Kidney tubule cell (primary cell): ENCODE measurements at places on chromosomes 3 and 15.

DNA sequence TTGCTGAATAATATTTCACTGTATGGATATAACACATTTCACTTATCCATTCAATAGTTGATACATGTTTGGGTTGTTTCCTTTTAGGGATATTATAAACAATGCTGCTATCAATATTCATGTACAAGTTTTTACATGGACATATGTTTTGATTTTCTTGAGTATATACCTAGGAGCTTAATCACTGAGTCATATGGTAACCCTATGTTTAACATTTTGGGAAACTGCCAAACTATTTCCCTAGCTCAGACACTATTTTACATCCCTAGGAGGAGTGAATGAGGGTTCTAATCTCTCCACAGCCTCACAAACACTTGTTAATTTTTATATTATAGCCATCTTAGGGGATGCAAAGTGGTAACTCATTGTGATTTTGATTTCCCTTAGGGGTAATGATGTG is 66.0 kb downstream of the GPR156 start:
- no peak for DNase-seq

DNA sequence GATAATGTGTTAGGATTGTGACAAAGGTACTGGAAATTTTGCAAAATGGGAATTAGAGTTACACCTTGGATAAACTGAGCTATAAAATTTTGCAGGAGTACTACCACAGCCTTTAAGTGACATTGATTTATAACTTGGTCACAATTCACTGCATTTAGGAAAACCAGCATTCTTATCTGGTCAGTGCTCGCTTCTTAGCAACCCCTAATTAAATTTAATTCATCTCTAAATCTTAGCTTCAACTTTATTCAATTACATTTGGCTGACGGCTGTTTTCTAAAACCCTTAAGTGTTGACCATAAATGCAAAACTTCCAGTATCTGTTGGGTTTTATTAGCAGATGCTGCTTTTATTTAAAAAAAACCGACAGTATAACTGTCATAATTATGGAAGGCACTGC is 31.3 kb downstream of the TFRC start:
- DNase-seq: no peak

DNA sequence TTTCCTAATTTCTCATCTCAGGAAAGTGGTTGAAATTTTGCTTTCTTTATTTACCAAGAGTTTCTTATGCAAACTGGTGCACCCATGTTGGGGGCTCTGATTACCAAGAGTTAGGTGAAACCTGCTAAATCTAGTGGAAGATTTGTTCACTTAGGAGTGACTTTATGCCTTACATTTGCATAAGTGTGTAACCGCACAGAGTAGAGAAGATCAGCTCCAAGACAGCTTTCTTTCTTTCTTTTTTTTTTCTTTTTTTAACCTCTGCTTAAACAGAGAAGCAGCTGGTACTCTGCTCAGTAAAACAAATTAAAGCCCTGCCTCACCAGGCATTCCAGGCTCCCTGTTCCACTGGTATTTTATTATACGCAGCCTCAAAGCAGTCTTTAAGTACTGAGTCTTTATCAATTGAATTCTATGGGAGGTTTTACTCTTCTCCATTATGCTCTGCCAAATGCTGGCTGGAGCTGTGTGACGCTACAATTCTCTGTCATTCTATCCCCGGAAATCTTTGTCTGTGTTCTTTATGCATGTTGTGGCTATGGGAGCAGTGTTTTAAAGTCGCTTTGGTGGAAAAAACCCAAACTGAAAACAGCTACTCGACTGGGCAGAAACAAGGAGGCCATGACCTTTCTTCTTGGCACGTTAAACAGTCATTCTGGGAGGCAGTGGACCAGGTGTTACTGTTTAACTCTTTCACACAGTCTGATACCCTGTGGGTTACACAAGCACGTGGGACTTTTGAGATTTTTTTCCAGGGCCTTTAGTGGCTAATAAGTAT is 55.2 kb upstream of the GBE1 start:
- DNase-seq: peak; percentile 79

DNA sequence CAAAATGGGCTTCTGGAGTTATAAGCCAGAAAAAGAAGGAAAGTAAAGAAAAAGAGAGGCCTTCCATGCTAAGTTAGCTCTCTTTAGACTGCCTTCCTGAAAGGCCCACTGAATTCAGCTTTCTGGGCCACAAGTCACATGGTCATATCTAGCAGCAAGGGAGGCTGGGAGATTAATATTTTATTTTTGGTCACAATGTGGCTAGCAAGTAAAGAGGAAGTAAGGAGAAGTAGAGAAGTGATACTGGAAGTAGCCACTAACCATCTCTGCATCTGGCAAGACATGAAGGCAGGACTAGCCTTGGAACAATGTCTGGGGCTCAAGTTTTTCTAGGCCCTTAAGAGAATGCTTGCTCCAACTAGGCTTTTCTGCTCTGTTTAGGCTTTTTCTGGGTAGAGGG is 81.8 kb upstream of the UBE2E1 start:
- no peak for DNase-seq

- DNase-seq: no peak
These were observed 37.6 kb upstream of the TRIM71 start for GRCh38 chr3:32780071-32780734.
